Activated naive CD4-positive, alpha-beta T cell treated with anti-CD3 and anti-CD28 coated beads, Interleukin-2, amount 10 ng/mL, durations not matched to agents 5 hours and 36 hours (primary cell): ENCODE measurements at places on chromosomes 7 and 10. TPM values are rescaled to one million over a fixed set of nuclear protein-coding genes. Genes with fewer than 3 reads are reported as not detected.

The ITPRID1 gene
- total RNA-seq = not detected

The GPR26 gene
- total RNA-seq = not detected

The GIMAP2 gene
- total RNA-seq = 114 TPM

The SLC18A2 gene
- not detected for total RNA-seq

The SCIN gene
- not detected for total RNA-seq

The CSGALNACT2 gene
- total RNA-seq = 45.6 TPM

The FZD8 gene
- total RNA-seq = 0.48 TPM

The MAGI2 gene
- 0.05 TPM for total RNA-seq

The AKR1C8 gene
- 0.91 TPM for total RNA-seq

The IDI2 gene
- total RNA-seq = not detected

The PODXL gene
- total RNA-seq = 1.5 TPM

The TDRD1 gene
- total RNA-seq = 0.35 TPM

The MKX gene
- 0.08 TPM for total RNA-seq

The CCL24 gene
- total RNA-seq = not detected
